ENCODE measurements at places on chromosomes 1 and 21. TPM values are rescaled to one million over a fixed set of nuclear protein-coding genes. Genes with fewer than 3 reads are reported as not detected.

GRCh38 chr1:173255214-173255813, 48.2 kb upstream of the TNFSF4 start:
- DNase-seq, result no peak

DNA sequence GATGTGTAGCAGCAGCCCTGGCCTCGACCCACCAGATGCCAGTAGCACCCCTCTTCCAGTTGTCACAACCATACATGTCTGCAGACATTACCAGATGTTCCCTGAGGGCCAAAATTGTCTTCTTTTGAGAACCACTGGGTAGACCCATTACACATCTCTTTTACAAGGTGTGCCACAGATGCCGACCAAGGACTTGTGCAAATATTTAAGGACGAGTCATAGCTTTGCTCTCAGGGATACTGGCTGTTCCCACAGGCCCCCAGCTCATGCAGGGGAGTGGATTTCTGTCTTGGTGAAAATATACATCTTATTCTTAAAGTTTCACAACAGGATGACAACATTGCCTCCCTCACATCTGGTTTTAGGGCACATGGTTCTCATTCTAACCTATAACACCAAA, 59.4 kb upstream of the ZBTB18 start:
- no peak for DNase-seq

TAF1A gene
- total RNA-seq, result 1.6 TPM

GRCh38 chr1:43577655-43578542, 47.2 kb downstream of the PTPRF start:
- no peak for DNase-seq

BARHL2 gene
- not detected for total RNA-seq

GGPS1 gene
- 36.0 TPM for total RNA-seq

DNA sequence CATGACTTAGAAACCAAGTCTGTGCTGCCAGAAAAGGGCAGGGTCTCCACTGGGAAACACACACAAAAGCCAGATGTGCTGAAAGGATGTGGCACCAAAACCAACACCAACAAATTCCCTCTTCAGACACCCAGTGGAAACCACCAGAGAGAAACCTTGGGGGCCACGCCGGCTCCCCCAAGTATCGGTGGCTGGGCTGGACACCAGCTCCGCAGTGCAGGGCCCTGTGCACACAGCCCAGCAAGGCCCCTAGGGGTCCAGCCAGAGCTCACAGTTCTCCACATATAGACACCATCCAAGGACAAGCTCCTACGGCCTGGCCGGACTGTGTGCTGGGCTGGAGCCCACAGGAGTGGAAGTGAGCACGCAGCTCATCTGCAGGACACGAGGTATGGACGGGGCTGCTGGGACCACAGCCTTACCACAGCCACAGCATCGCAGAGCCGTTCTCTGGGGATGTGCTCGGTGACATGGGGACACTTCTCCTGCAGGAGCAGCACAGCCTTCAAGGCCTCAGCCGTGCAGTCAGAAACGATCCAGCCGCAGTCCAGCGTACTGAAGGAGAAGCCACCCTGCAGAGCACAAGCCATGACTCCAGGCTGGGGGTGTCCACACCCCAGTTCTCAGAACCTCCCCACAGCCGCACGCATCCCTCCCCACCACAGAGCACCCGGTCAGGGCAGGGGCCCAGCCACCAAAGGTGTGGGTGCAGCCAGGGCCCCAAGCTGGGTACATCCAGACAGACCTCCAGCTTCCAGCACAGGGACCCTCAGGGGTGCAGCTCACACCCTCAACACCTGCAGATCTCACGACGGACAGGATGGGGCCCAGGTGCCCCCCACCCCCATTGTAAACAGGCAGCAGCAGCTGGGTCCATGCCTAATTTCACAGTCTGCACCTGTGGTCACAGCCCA, 21.3 kb downstream of the LSS start:
- DNase-seq, result peak; percentile 6

GRCh38 chr21:43290421-43291346, 121.9 kb downstream of the CRYAA start:
- DNase-seq, result no peak

GRCh38 chr1:15321601-15322000, 74.6 kb downstream of the FHAD1 start:
- peak; percentile 10 for DNase-seq

PTPN22 gene
- 2.1 TPM for total RNA-seq

CTSE gene
- not detected for total RNA-seq

- no peak for DNase-seq
These were observed 26.3 kb downstream of the JAK1 start for GRCh38 chr1:64940025-64940424.

GRCh38 chr1:22502202-22502601, 50.6 kb downstream of the ZBTB40 start:
- no peak for DNase-seq

GRCh38 chr1:185520188-185520920, 203.3 kb upstream of the IVNS1ABP start:
- DNase-seq, result no peak

SLC5A9 gene
- total RNA-seq, result not detected

DNA sequence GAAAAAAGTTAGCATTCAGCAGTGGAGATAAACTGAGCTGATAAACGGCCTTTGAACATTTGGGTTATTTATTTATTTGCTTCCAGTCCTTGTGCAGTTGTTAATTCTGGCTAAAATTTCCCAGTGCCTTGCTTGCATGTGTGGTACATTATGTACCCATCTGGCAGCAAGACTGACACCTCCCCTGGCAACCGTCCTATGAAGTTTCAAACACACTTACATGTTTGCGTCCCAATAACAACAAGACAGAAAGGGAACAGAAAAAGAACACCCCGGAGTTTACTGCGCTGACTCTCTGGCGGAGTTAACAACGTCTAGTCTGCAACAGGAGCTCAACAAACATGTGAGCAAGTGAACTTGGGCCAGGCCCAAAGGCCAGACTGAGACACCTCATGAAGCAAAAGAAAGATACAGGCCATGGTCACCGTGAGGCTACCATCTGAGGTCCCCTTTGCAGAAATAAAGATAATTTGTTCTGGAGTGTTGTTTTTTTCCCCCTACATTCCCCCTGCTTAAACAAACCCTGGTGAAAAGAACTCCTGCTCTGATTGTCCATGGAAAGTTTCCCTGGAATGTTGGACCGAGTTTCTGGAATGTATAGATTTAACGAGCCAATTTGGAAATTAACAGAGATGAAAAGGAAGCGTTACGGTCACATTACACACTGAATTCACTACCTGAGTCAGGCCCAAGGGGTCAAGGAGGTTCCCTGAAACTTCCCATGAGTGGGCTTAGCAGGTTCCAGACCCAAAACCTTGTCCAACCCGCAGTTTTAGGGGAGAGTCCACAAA, 33.4 kb downstream of the TRABD2B start:
- peak; percentile 23 for DNase-seq

- DNase-seq, result no peak
These were observed 67.3 kb upstream of the ADGRL2 start for GRCh38 chr1:81733480-81733879.

GRCh38 chr1:151814426-151814825, 9.2 kb upstream of the LINGO4 start:
- DNase-seq, result no peak

- DNase-seq, result no peak
These were observed 195.6 kb upstream of the C1orf105 start for GRCh38 chr1:172224871-172225270.

DNA sequence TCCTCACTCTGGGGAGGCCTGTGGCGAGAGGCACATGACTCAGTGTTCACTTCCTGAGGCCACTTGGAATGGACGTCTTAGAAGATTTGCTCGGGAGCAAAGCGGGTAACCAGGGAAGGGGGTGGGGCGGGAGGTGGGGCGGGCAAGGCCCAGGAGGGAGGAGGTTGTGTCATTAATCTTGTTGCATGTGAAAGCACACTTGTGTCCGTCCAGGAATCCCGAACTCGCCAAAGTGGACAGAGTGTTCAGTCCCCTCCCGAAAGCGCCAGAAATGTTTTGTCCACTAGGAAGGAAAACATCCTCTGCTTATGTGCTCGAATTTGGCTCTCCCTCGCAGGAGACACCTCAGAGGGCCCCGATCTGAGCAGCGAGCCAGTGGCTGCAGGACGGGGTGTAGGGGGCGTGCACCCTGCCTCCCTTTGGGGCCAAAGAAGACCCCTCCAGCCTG, 84.2 kb downstream of the SPSB1 start:
- no peak for DNase-seq

GRCh38 chr1:7110321-7110720, 325.1 kb downstream of the CAMTA1 start:
- DNase-seq, result no peak

LCE1B gene
- total RNA-seq, result not detected

GRCh38 chr1:68217060-68217554, 15.2 kb downstream of the WLS start:
- no peak for DNase-seq

- peak; percentile 70 for DNase-seq
These were observed 18.9 kb downstream of the NPR1 start for GRCh38 chr1:153697191-153698019.

ANKRD65 gene
- total RNA-seq, result 1.4 TPM

DNA sequence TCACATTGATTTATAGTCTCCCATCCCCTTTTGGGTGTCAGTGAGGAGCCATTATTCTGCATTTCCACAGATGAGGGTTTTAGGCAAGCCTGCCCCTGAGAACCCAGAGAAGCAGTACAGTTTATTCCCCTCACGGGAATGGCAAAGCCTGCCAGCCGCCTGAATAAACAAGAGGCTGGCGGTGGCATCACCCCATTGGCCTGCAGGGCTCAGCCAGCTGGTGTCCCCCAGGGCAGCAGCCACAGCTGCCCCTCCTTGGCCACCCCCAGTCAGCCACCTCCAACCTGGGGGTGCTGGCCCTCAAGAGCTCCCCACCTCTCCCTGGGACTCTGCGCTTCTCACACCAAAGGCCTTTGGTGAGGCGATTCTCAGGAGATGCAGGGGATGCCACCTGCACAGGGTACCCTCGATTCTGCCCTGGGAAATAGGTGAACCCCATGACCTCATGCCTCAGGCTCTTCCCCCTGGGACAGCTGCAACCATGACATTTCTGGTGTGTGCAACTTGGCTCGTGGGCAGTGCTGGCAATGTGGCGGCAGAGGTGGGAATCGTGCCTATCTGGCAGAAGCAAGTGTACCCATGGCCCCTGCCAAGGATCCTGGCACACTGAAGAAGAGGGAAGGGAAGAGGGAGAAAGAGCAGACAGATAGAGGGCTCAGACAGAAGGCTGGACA, 14.0 kb downstream of the OLFML2B start:
- DNase-seq, result no peak

DNA sequence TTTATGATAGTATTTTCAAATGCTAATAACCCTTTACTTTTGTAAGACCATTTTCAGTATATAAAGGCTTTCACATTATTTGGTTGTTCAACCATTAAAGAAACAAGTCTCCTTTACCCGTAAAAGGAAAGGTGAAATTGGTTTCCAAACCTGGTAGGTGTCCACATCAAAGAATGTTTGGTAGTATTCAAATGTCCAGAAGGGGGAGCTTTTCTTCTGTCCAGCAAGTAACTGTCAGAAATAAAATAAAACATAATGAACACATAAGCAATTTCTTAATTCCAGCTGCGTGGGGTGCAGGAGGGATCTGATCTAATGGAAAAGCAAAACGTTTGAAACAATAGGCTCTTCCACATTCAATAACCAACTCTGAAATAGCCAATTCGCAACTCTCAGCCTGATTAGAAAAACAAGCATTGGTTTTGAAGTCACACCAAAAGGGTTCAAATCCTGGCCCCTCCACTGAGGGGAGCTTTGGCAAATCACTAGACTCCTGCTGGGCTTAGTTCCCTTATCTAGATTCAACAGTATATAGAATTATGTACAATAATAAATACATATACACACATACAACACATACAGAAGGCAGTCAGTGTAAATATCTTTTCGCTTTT, 11.0 kb downstream of the YIPF1 start:
- no peak for DNase-seq

- DNase-seq, result no peak
These were observed 463 bp upstream of the VAMP3 start for GRCh38 chr1:7770669-7770996.

GRCh38 chr1:209675565-209676154, 448 bp downstream of the G0S2 start:
- DNase-seq, result peak; percentile 53

- no peak for DNase-seq
These were observed 175.4 kb downstream of the HIVEP3 start for GRCh38 chr1:41743366-41743765.

DNA sequence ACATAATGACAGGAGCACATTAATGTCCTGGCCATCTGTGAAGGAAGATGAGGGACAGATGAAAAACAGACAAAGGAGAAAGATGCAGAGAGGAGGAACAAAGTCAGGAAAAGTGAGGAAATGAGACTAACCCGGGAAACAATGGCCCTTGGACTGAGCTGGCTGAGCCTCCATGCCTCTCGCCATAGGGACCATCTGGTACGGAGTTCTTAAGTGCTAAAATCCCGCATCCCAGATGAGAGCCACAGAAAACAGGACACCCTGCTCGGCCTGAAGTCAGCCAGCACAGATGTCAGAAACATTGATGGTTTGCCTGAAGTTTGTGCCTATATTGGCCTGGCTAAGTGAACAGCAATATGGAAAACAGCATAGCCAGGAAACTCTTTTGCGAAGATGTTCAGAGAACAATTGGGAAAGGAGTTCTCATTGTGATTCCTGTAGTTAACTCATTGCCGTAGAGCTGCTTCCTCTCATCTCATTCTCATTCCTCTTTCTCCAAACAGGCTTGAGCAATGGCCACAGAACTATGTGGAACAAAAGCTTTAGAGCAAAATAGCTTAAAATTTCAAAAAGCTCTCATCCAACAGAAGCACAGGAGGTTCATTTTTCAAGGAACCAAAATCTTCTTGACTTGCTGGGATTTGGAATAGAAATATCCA, 96.6 kb downstream of the ASTN1 start:
- DNase-seq, result no peak

DNA sequence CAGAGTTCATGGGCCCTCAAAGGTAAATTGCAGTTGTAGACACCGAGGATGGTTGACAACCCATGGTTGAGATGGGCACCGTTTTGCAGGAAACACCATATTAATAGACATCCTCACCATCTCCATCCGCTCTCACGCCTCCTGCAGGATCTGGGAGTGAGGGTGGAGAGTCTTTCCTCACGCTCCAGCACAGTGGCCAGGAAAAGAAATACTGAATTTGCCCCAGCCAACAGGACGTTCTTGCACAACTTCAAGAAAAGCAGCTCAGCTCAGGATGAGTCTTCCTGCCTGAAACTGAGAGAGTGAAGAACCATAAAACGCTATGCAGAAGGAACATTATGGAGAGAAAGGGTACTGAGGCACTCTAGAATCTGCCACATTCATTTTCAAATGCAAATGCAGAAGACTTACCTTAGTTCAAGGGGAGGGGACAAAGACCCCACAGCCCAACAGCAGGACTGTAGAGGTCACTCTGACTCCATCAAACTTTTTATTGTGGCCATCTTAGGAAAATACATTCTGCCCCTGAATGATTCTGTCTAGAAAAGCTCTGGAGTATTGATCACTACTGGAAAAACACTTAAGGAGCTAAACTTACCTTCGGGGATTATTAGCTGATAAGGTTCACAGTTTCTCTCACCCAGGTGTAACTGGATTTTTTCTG, 9.3 kb downstream of the SLAMF8 start:
- DNase-seq, result no peak

DNA sequence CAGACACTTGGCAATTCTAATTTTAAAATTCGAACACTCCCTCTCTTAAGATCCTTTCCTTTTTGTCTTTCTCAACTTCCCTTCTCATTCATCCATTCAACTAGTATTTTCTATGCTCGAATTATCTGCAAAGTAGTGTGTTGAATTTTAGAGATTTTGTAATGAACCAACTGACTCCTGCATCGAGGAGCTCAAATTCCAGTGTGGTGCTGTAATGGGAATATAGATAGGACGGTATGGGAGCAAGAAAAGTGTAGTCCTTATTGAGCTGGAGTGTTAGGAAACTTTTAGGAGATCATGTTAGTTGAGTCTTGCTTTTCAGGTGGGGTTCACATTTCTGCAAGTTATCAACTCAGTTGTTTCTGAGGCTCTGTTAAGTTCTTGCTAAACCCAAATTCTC, 897.5 kb downstream of the TTLL7 start:
- DNase-seq, result no peak

Data from adrenal gland (tissue), 19 donors.